ENCODE measurements at places on chromosomes 3 and 15.

DNA sequence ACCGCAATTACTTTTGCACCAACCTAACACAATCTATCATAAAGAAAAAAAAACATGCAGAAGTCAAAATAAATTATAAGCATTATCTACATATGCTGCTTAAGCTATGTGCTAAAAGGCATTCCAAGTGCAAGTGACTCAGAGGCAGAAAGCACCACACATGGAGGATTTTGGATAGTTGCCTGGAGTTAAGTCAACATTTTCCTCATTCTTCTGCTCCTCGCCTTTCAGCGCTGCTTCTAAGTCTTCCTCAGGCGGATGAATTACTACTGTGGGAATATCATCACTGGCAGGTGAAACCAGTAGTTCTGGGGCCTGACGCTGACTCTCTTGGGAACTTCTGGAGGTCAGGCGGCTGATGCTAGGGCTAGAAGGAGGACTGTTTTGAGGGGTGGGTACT lies 53.1 kb downstream of the SLC4A7 start:
- DNase-seq, result peak; percentile 82

DNA sequence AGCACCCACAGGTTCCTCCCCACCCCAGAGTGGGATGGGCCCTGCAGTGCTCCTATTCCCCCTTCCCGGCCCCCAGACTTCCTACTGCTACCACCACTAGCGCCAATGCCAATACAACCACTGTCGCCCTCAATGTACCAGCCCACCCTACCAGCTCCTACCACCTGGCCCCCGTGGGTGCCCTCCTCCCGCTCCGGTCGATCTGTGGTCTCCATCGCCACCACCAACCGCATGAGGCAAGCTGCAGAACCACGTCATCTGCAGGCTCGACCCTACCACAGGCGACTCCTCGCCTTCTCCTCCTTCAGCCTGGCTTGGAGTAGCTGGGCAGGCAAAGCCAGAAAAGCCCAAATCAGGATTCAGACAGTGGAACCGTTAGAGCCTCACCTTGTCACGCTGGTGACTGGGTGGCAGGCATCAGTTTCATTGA lies 179.3 kb downstream of the POTEB3 start:
- no peak for DNase-seq

DNA sequence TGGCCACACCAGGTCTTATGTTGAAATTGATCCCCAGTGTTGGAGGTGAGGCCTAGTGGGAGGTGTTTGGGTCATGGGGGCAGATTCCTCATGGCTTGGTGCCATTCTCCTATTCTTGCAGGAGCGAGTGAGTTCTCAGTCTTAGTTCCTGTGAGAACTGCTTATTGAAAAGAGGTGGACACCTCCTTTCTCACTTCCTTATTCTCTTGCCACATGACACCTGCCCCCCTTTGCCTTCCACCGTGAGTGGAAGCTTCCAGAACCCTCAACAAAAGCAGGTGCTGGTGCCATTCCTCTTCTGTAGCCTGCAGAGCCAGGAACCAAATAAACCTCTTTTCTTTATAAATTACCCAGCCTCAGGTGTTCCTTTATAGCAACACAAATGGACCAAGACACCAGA lies 318.1 kb upstream of the MCTP2 start:
- DNase-seq, result no peak

GRCh38 chr3:1752205-1752604 lies 346.5 kb upstream of the CNTN4 start:
- no peak for DNase-seq

GRCh38 chr15:91223863-91224262 lies 123.8 kb downstream of the SV2B start:
- no peak for DNase-seq

- DNase-seq, result no peak
Observed at GRCh38 chr3:189512821-189513220, 118.4 kb upstream of the TP63 start.

- DNase-seq, result no peak
Observed at GRCh38 chr3:146111337-146111736, 49.6 kb downstream of the PLOD2 start.

DNA sequence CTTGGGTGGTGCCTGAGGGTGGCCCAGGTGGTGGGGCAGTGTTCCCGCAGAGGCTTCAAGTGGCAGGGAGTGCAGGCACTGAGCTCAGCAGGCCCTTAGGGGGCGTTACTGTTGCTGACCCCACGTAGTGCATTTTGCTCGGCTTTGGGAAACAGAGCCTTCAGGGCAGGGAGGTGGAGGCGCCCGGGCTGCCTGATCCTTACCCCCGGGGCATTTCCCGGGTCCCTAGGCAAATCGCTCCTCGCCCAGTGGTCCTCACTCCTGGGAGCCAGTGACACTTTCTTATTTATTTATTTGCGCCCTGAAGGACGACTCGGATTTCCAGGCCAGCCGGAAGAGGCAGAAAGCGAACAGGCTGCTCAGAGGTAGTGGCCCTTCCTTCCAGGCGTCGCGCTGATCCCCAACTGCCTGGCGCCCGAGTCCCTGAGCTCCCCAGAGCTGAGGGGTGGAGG lies 10.1 kb upstream of the FOXB1 start:
- DNase-seq, result no peak

DNA sequence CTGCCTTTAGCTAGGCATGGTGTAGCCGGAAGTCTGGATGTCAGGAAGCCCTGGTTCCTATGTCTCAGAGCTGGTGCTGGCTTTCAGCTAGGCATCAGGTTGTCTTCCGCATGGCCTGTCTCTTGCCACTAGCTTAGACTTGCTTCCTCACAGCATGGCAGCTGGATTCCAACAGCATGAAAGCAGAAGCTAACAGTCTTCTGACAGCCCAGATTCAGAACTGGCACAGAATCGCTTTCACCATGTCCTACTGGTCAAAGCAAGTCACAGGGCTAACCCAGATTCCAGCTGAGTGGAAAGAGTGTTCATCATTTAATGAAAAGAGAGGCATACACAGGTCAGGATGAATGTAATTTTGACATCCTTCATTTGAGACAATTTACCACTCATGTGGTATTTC lies 1050.5 kb downstream of the ROBO2 start:
- DNase-seq, result no peak

Measured in foreskin keratinocyte (primary cell).